ENCODE measurements at places on chromosomes 7 and 10. TPM values are rescaled to one million over a fixed set of nuclear protein-coding genes. Genes with fewer than 3 reads are reported as not detected.

TMEM225B gene
- not detected for total RNA-seq

TAS2R4 gene
- 4.5 TPM for total RNA-seq

PPP1R17 gene
- total RNA-seq = not detected

MYOZ1 gene
- not detected for total RNA-seq

C7orf57 gene
- total RNA-seq = 0.09 TPM

STARD3NL gene
- total RNA-seq = 72.3 TPM
